ENCODE measurements at places on chromosomes 7 and 10.

GRCh38 chr10:124709861-124710260 lies 34.3 kb downstream of the FAM53B start:
- DNase-seq: no peak

GRCh38 chr10:86840498-86840897 lies 84.1 kb downstream of the BMPR1A start:
- no peak for DNase-seq

- DNase-seq: no peak
These were observed 146.1 kb upstream of the TCF7L2 start for GRCh38 chr10:112803961-112804401.

- DNase-seq: no peak
These were observed 145.6 kb downstream of the DOCK4 start for GRCh38 chr7:112060625-112061024.

- DNase-seq: no peak
These were observed 59.6 kb upstream of the PITRM1 start for GRCh38 chr10:3231951-3232730.

DNA sequence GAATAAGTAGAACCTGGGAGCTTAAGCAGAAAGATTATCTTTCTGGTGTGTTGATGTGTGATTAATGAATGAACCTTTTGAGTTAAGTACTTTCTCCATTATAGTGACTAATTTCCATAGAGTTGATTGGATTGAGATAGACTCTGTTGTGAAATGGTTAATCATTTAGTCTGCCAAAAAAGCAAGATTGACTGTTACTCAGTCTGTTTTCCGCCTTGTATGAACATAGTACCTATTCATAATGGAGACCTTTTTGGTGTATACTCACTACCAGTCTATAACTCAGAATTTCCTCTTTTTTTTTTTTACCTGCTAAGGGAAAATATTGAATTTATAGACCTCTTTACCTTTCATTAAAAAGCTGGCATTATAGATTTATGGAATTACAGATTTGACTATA lies 14.4 kb upstream of the NPVF start:
- DNase-seq: no peak

DNA sequence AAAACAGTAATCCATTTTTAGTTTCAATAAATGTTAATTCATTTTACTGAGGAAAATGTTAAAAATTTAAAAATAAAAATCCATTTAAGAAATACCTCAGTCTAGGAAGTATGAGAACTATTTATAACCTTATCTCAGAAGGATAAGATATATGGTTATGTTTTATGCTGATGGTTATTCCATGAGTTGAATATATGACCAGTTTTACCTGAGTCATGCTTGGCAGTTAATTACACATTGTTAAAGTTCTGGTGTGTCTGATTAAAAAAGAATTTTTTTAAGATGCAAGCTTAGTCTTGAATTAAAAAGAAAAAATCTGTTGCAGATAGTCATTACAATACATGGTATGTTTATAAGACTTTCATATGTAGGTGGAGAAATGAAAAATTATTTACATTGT lies 191.7 kb downstream of the ARL4A start:
- no peak for DNase-seq

DNA sequence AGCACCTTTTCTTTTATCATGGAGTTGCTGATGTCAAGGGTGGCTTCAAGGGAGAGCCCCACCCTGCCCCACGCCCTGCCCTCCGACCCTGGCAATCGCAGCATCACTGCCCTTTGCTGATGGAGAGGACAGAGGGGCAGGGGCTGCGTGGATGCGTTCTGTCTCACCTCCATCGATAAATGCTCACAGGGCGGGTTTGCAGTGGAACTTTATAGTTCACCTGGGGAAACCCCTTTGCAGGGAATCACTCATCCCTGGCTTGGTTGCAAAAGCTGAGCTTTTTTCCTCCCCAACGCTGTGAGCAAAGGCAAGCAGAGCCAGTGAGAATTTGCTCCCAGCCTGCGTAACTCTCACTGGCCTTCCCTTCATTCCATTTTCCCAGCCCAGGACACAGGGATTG lies 176.8 kb downstream of the WDR37 start:
- no peak for DNase-seq

- no peak for DNase-seq
These were observed 41.9 kb upstream of the ASL start for GRCh38 chr7:66033471-66034385.

DNA sequence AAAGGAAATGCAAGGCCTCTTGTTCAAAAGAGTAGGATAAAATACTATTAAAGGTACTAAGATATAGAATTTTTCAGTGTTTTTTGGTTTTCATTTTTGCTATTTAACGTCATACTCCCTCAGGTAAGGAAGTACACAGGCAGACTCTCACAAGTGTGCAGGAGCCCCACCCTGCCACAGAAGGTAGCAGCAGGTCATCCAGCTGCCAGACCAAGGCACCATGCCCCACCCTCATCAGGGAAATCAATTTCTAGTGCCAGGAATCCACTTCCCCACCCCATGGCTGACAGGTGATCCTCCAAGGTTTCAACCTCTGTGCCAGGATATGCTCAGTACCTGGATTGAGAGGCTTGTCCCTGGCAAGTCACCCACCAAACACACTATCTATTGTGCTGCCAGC lies 712.9 kb downstream of the SORCS3 start:
- DNase-seq: no peak

DNA sequence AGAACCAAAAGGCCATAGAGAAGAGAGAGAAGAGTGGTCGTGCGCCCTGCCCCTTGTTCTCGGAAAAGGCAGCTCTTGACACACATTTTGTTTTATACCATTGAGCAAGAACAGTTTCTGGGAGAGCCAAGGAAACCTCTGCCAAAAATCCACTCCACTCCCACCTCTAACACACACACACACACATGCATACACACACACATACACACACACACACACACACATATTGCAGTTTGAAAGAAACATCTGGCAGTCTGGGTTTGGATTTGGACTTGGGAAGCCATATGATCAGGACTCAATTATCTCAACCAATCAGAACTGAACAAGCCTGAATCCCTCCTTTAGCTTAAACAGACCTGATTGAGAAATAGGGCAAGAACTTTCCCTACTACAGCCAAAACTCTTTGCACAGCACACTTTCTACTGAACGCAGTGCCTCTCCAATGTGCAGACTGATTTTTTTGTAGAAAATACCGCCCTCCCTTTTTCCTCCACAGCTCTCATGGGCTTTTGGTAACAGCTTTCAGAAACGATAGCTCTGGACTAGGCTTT lies 484.0 kb upstream of the ZWINT start:
- no peak for DNase-seq

GRCh38 chr7:84722086-84722485 lies 464.8 kb downstream of the SEMA3D start:
- no peak for DNase-seq

DNA sequence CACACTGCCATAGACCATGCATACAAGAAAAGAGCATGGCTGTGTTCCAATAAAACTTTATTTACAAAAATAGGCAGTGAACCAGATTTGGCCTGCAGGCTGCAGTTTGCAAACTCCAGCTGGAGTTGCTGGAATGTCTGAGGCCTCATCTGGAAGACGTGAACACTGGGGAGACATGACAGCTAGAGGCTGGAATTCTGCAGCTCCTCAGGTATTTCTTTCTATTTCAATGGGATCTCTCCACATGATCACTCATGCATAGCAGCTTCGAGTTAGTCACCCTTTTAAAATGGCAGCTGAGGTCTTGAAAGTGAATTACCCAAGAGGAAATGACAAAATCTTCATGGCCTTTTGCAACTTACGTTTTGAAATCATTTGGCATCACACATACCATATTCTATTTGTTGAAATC lies 52.6 kb upstream of the BET1 start:
- no peak for DNase-seq

DNA sequence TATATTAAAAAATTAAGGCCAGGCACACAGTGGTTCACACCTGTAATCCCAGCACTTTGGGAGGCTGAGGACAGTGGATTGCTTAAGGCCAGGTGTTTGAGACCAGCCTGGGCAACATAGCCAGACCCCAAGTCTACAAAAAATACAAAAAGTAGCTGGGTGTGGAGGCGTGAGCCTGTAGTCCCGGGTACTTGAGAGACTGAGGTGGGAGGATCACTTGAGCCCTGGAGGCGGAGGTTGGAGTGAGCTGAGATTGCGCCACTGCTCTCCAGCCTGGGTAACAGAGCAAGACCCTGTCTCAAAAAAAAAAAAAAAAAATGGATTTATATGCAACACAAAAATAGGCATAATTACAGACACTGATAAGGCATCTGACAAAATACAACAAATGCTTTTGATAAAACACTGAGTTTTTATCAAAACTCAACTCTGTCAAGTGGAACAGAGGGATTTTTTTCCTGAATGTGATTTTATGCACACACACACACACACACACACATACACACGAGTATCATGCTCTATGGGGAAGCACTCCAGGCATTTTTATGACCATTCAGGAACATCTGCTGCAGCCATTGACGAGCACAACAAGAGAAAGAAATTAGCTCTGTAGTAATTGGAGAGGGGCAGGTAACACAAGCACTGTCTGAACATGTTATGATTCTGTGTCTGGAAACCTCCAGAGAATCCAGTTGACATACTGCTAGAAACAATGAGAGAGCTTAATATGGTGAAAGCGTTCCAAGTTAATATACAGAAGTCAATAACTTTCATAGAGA lies 193.1 kb downstream of the WDR37 start:
- DNase-seq: no peak

DNA sequence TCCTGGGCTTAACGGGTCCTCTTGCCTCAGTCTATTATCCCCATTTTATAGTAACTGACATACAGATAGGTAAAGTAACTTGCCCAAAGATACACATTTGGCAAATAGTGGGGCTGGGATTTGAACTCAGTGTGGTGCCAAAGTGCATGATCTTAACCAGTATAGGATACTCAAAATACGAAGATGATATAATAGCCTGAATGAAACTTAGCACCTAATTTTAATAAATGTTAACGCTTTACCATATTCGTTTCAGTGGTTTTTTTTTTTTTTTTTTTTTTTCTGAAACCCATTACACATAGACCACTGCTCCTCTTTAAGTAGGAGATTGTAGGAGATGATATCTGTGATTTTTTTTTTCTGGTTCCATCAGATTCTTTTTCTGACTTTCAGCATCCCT lies 21.4 kb downstream of the ACTR3B start:
- DNase-seq: no peak

DNA sequence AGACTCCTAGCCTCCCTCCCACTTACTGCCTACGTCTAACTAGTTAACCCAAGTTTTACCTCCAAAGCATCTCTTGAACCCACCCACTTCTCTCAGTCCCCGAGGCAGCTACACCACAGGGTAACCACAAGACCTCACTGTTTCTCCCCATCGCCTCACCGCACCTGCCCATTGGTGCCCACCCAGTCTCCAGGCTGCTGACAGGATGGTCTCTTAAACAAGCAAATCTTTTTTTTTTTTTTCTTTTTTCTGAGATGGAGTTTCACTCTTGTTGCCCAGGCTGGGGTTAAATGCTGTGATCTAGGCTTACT lies 47.0 kb downstream of the DENND2A start:
- DNase-seq: no peak

DNA sequence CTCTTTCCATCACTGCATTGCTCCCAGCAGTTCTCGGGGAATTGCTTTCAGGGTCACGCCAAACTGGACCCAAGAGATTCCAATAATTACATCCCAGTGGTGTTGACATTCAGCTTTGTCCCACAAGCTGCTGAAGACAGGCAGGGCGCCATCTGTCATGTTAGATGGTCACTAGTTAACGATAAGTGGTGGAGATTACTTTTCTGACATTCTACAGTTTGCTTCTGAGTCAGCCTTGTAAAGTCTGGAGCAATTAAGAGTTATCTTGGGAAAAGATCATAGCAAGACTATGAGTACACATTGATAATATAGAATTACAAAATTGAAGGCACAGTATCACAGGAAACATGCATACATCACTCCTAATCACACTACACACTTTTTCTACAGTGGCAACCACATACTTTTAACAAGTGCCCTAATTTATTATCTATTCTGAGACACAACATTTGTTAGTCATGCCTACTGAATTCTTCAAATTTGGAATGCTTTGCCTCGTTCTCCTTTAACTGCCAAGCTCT lies 41.9 kb downstream of the SEMA3C start:
- DNase-seq: no peak

GRCh38 chr10:7432884-7433726 lies 22.3 kb upstream of the SFMBT2 start:
- DNase-seq: peak; percentile 19

GRCh38 chr7:123935436-123936381 lies 10.7 kb downstream of the SPAM1 start:
- no peak for DNase-seq

GRCh38 chr7:57178768-57179139 lies 46.5 kb upstream of the ZNF479 start:
- DNase-seq: no peak

- DNase-seq: no peak
These were observed 200.1 kb upstream of the PRKCQ start for GRCh38 chr10:6780008-6780677.

GRCh38 chr10:87547734-87548311 lies 43.1 kb downstream of the MINPP1 start:
- DNase-seq: no peak

DNA sequence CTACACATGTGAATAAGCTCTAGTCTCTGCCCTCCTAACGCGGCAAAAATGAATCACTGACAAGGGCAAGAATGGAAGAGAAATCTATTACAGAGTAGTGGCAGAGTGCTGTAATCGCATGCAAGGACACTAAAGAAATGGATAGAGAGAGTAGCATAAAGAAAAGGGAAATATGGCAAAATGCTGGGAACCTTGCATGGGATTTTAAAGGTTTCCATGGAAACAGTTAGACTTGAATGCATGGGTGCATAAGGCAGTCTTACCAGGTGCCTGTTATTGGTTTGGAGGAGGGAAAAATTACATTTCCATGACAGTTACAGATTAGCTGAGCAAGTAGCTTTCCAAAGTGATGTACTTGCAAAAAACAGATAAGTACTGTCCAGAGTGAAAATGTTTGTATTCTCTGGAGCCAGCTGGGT lies 233.4 kb downstream of the PTN start:
- DNase-seq: no peak

DNA sequence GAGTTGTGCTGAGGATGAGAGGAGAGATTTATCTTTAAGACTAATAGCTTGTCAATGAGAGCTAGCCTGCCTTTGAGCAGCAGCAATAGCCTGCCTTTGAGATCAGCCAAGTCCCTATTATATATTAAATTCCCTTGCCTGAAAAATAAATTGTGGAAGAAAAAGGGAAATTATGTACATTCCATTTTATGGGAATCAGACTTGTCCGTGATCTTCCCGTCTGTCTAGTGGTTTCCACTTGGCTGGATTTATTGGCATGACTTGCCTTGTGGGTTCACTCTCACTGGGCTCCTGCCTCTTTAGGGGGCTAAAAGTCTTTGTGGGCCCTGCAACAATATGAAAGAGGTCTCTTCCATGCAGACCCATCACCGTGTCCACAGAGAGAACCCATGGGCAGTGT lies 171.7 kb upstream of the FRMD4A start:
- no peak for DNase-seq
